ENCODE measurements at places on chromosomes 2 and 18.

GRCh38 chr2:84963692-84964405 is 7.1 kb upstream of the KCMF1 start:
- no peak for DNase-seq

DNA sequence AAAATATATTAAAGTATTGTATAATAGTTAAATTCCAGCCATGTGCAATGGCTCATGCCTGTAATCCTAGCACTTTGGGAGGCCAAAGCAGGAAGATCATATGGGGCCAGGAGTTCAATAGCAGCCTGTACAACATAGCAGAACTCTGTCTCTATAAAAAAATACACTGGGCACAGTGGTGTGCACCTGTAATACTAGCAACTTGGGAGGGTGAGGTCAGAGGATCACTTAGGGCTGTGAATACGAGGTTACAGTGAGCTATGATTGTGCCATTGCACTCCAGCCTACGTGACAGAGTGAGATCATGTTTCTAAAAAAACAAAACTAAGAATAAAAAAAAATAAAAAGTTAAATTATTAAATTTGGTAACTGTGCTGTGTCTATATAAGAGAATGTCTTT is 36.1 kb downstream of the ZRANB3 start:
- no peak for DNase-seq

DNA sequence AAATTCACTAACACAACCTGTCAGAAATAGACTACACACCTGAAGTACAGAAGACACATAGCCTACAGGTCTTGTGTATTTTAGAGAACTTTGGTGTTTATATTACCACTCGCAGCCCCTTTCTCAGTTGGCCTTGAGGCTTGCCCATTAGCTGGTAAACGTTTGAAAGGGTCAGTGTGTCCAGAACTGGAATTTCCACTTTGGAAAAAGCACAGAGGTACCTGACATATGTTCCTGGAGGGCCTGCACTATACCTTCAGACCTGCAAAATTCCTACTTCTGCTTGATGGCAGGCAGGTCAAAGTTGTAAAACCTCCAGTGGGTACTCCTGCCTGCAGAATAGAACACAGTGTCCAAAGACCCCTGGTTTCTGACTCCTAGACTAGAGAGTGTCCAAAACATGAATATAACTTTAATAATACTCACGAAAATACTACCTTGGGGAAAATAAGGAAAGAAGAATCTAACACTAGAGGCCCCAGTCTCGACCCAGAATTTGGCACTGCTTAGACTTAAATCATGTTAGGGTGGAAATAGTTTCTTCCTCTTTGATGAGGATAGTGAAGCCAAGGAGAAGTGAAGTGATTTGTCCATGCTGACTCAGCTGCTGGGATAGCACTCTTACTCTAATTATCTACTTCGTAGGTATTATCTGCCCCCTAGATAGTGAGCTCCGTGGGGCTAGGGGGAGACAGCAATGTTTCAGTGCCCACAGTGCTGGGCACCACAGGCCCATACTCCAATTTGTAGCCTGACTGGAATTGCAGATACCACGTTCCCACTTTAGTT is 2.8 kb downstream of the KCTD1 start:
- no peak for DNase-seq

DNA sequence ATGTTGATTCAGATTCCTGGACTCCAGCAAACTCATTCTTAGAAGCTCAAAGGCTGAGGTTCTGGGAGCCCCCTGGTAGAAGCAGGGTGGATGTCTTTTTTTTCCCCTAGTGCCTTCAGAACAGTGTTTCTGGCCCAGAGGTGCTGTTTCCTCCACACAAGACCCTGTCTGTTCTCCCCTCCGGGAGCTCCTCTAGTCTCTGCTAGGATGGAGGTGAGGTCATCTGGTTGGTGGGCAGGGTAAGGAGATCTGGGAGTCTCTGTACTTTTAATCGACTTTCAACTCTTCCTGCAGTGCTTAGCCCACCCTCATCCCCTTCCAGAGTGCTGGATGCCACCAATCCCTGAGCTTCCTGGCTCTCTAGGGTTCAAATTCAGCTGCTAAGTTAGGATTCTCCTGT is 192.0 kb downstream of the SH3BP4 start:
- no peak for DNase-seq

DNA sequence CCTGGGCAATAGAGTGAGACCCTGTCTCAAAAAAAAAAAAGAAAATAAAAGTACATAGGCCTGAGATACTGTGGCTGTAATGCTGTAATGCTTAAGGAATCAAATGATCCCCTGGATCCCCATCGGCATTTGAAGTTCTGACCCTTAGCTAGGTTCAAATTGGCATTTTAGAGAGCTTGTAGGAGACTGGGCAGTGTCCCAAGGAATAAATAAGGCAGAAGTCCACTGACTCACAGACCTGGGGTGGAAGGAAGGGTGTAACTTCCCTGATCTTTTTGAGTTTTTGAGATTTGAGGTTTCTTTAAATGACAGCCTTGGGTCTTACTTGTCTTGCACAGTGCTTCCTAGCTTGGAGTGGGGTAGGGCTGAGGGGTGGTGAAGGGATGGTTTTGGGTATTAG is 553.7 kb downstream of the SLC4A3 start:
- DNase-seq: no peak

- DNase-seq: no peak
Measured at GRCh38 chr2:231458368-231458767, 5.9 kb downstream of the NCL start.

DNA sequence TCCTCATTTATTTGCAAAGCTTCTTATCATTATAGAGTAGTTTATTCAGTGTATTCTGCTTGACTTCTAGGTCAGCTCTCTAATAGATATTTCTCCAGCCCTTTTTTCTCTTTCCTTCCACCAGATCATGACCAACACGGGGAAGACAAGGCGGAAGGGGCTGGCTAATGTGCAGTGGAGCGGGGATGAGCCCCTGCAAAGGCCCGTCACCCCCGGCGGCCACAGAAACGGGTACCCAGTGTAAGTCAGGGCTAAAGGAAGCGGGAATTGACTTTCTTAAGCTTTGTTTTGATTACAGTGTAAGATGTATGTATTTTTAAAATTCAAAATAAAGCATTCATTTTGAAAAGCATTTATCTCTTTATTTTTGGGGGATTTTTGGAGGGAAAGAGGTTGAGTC is 50.7 kb upstream of the B3GNT7 start:
- no peak for DNase-seq

GRCh38 chr2:231387904-231388724 is 7.4 kb upstream of the B3GNT7 start:
- DNase-seq: no peak

DNA sequence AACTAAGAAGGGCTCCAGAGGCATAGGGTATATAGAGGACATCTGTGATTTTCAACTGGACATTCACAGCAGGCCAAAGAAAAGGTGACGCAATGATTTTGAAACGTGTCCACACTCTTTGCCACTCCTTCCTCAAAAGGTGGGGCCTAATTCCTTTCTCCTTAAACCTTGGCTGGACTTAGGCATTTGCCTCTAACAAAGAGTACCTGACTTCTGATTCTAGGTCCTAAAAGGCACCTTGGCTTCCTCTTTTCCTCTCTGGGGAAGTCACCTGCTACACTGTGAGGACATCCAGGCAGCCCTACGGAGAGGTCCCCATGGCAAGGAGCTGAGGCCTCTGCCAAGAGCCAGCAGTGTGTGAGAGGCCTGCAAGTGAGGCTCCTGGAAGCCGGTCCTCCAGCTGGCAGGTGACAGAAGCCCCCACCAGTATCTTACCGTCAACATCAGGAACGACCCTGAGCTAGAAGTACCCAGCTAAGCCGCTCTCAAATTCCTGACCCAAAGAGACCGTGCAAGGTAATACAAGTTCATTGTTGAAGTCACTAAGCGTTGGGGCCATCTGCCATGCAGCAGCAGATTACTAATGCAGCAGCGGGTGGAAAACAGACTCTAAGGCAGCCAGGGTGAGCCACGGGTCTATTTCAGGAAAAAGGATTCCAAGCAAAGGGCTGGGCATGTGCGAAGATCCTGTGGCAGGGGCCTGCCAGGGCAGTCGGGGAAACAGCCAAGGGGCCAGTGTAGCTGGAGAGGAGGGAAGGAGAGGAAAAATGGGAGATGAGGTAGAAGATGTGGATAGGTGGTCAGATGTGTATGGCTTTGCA is 7.4 kb upstream of the HES6 start:
- DNase-seq: no peak

DNA sequence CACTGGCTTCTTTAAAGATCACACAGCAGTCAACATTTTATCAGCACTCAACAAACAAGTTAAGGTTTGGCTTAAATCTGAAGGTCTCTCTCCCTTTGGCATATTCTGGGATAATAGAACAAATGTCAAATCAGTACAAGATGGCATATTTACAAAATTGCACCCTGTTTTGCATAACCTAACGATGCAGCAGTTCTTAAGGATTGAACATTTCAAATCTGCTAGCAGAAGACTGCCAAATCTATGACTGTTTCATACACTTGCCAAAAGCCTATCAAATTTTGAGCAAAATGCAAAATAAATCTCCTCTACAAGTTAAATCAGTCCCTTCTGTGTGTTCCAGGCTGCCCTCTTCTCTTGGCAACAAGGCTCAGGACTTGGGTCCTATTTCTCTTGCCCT is 73.6 kb downstream of the DPP4 start:
- DNase-seq: no peak

DNA sequence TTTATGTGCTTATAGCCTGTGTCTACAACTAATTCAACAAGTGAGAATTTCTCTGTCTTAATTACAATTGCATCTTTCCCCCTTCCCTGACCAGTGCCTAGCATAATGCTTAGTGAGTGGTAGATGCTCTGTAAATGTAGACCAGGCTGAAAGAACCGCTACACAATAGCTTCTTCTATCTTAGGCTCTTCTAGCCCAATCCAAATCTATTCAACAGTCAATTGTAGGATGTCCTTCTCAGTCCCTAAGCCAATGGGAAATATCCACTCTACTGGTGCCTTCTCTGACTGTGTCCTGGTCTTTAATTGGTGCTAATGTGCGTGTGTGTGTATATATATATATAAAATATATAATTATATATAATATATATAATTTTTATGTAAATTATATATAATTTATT is 34.1 kb upstream of the GCC2 start:
- no peak for DNase-seq

DNA sequence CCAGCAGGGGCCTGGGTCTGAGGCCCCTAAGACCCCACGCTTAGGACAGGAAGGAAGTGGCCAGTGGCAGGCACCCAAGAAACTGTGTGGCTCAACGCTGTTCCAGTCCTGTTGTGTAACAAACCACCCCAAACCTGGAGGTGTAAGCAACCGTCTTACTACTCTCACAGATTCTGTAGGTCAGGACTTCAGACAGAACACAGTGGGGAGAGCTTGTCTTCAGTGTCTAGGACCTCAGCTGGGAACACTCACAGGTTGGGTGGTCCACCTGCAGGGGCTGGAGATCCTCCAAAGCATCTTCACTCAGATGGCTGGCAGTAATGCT is 123.0 kb downstream of the KLHL29 start:
- no peak for DNase-seq

DNA sequence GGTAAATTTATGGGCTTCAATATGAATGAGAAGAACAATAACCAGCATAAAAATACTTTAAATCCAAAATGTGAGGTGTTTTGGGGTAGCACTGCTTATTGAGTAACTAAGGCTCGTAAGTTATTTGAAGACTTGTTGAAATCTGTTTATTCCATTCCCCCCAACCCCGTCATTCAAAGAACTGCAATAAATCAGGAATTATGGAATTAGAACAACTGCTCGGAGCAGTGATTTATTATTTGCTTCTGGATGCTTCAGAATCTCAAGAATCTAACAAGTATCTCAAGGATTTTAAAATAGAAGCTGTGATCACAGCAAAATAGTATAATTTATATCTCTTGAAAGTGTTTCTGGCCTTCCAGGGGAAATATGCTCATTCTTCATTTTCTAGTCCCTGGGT is 86.8 kb downstream of the EML6 start:
- no peak for DNase-seq

DNA sequence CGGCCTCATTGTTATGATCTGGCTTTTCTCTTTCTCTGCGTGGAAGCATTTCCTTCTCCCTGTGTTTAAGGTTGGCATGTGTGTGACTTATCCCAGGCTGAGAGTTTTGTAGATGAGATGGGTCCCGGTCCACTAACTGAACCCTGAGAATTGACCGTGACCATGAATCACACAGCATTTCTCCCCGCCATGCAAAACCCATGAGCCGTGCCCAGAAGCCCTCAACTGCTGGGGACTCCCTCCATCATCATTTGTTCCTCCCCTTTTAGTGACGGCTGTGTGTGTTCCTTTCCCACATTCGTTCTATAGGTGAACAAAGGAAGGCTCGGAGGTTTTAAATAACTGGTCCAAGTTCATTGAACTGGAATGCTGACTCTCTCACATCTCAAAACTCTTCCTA is 30.1 kb upstream of the TXNDC2 start:
- DNase-seq: no peak

DNA sequence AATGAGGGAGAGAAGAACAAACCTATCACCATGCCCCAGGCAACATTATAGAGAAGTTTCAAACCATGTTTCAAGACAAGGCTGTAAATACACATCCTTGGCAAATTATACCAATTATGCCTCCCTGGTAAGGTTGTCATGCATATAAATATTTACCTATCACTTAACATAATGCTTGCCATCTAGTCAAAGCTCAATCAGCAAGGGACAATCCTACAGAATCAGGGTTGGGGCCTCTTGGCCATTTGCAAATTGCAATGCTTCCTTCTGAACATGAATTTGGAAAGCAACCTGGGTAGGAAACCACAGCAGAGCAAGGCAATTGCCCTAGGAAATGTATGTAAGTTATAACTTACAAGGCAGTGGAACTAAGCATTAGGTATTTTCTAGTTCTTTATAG is 907.2 kb upstream of the CDH2 start:
- DNase-seq: no peak

DNA sequence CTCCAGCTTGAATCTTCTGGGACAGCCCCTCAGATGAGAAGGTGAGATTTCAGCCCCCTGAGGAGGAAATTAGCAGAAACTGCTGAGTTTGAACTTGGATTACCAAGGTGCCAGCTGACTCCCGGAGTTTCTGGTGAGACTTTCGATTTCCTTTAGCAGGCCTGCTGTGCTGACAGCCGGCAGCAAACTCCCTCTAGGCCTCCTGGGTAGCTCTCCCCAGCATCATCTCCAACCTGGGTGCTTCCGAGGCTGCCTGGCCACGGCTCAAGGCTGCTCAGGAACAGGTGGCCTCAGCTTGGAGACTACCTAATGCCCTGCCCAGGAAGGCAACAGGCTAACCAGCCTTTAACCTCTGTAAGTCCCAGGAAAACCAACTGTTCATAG is 16.5 kb downstream of the SDC1 start:
- no peak for DNase-seq

DNA sequence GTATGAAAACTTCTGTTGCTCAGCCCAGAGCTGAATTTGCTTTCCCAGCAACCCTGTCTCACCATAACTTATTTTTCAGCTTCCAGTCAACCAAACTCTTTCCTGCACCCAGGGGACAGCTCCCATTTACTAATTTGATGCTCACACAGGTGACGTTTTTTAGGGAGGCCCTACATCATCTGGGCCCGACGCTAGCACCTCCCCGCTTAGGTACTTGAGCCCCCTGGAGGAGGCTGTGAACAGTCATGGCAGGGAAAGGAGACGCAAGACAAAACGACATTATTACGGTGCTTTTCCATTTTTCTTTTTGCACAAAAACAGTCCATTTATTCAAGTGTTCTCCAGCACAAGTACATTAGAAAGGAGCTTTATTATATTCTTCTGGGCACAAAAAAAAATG is 59.2 kb upstream of the POMC start:
- no peak for DNase-seq

Measured in activated CD8-positive, alpha-beta memory T cell treated with anti-CD3 and anti-CD28 coated beads for 4 hours (primary cell).